Upper lobe of right lung (tissue), 1 donor: ENCODE measurements at places on chromosomes 7 and 10.

DNA sequence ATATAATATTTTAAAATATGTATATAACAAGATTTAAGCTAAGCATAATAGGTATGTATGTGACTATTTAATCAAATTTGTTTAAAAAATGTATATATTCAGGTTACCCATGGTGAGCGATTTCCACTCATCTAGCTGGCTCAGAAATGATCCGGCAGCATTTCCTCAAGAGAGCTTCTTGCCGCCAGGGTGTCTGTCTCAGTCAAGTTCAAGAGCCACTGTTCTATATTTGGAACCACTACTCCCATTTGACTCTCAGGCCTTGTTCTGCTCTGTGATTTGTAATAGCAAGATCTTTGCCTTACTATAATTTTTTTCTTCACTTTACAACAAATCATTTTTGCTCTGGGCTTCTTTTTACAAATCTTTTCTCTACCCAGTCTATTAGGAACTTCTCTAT lies 48.7 kb upstream of the CNTNAP2 start:
- no peak for DNase-seq
- no peaks in the 10 kb centered on the region for H3K4me1 ChIP-seq
- H3K27ac ChIP-seq = no peak overlapping the region

DNA sequence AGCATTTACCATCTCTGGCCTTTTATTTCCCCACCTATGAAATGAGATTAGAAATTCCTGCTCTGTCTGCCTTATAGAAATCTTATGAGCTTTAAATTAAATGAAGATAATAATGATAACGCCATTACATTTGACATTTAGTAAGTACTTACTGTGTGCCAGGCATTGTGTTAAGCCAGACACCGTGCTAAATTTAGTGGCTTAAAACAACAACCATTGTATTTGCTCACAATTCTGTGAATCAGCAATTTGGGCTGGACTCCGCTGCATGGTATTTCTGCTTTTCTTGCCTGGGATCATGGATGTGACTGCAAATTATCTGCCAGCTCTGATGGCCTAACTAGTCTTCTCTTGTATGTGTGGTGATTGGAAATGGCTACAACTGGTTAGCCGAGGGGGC lies 56.4 kb upstream of the CCDC6 start:
- H3K27ac ChIP-seq = no peak overlapping the region
- peaks cover 3% of the 10 kb centered on the region for H3K27me3 ChIP-seq
- no peak overlapping the region for H3K4me3 ChIP-seq
- no peaks in the 10 kb centered on the region for H3K4me1 ChIP-seq

- no peaks in the 10 kb centered on the region for H3K36me3 ChIP-seq
- no peak overlapping the region for H3K27ac ChIP-seq
- H3K4me3 ChIP-seq = no peak overlapping the region
- H3K27me3 ChIP-seq = no peaks in the 10 kb centered on the region
- H3K4me1 ChIP-seq = no peaks in the 10 kb centered on the region
These were observed 222.2 kb upstream of the CXCL12 start for GRCh38 chr10:44607116-44607515.

DNA sequence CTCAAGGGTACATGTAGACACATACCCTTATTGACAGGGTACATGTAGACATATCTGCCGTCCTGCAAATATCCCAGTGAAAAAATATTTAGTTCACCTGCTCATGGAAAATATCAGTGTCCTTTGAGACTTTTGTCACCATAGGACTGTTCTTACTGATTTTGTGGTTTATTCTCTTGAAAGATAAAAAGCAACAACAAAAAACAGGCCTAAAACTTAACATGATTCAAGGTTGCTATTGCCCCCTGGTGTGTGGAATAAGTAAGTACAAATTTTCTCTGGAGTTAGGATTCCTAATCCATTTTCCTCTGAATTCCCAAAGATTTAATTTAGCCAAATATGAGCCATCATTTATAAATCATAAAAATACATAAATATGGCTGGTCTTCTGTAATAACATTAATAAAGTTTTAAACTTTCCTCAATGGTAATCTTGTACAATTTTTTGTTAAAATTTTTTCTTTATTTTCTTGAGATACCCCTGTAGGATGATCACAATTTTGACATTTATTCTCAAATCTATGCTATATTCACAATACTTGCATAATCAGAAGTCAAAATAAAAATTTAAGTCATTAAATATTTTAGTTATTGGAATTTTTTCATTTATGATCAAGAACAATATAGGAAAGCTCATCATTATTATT lies 741.4 kb upstream of the POT1 start:
- no peaks in the 10 kb centered on the region for H3K4me1 ChIP-seq
- no peaks in the 10 kb centered on the region for H3K27me3 ChIP-seq
- H3K36me3 ChIP-seq = no peaks in the 10 kb centered on the region
- H3K4me3 ChIP-seq = no peak overlapping the region
